Trophoblast cell (in vitro differentiated cells and primary cell): ENCODE measurements at places on chromosomes 16 and 17.

DNA sequence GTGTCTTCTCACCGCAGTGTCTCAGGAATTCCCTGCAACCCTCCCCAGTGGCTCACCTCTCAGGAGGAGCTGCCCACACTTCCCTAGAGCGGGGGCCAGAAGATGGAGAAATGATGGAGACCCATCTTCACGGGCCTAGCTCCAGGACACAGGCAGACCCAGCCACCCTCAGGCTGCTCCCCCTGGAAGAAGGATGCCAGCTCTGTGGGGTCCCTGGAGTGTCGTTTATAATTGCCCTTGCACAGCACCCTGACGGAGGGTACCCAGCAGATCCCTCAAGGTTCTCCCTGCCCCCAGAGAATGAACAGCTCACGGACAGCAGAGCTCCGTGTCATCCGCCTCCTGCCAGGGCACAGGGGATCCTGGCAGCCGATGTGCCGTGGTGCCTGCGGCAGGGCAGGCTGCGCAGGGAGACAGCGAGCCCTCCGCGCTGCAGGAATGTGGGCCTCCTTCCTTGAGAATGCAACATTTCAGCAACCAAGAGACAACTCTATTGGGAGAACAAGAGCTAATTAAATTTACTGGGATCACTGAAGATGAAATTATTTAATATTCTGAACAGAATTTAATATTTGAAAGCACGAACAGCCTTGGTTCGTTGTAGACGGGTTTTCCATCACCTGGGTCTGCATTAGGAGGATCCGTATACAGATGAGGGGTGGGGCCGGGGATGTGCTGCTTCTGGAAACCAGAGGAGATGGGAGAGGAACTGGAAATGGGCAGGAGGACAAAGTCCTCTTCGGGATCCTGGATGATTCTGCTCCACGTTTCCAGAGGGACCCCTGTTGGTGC is 21.0 kb upstream of the RBFOX3 start:
- DNase-seq: no peak

DNA sequence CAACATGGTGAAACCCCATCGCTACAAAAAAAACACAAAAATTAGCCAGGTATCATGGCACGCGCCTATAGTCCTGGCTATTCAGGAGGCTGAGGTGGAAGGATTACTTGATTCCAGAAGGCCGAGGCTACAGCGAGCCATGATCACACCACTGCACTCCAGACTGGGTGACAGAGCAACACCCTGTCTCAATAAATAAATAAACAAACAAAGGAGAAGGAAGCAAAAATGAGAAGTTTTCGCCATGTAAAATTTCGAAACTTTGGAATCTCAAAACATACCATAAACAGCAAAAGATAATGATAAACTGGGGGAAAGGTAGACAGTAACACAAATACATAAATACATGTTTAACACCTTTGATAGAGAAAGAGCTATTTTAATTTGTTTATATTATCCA is 130.9 kb downstream of the ZFHX3 start:
- no peak for DNase-seq

DNA sequence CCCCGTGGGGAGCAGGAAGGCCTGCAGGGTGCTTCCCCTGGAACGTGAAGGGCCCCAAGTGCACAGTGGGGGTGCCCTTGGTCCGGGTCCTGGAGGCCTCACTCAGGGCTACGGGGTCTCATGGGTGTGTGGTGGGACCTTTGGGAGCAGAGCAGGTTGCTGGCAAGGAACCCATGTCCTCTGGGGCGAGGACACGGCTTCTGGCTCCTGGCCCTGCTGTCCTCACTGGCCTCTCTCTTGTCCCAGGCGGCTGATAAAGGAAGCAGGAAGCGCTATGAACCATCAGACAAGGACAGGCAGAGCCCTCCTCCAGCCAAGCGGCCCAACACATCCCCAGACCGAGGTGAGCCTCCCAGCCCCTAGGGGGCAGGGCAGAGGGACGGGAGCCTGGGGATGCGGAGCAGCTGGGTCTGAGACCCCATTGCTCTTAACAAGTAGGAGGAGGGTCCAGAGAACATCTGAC is 9.8 kb upstream of the IL17C start:
- DNase-seq: no peak

DNA sequence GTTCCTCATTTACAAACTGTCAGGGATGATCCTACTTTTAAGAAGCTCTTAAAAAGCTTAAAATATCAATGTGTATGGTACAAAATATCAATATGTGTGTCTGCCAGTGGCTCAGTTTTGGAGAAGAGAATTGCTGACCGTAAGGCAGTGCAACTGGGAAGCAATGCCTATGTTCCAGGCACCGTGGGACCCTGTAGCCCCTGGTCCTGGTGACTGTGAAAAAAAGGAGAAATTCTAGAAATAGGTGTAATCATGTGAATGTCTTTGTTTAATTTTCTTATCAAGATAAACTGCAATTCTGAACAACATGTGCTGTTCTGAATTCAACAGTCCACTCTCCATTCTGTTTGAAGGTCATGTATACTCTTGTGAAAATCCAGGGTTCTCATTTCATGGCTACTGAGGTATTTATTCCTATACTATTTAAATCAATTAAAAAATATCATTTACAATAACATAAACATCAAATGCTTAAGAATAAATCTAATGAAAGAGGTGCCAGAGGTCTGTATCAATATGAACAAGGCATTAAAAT is 9.4 kb upstream of the HP start:
- no peak for DNase-seq

GRCh38 chr17:78865682-78866390 is 25.2 kb upstream of the USP36 start:
- DNase-seq: peak; percentile 95

DNA sequence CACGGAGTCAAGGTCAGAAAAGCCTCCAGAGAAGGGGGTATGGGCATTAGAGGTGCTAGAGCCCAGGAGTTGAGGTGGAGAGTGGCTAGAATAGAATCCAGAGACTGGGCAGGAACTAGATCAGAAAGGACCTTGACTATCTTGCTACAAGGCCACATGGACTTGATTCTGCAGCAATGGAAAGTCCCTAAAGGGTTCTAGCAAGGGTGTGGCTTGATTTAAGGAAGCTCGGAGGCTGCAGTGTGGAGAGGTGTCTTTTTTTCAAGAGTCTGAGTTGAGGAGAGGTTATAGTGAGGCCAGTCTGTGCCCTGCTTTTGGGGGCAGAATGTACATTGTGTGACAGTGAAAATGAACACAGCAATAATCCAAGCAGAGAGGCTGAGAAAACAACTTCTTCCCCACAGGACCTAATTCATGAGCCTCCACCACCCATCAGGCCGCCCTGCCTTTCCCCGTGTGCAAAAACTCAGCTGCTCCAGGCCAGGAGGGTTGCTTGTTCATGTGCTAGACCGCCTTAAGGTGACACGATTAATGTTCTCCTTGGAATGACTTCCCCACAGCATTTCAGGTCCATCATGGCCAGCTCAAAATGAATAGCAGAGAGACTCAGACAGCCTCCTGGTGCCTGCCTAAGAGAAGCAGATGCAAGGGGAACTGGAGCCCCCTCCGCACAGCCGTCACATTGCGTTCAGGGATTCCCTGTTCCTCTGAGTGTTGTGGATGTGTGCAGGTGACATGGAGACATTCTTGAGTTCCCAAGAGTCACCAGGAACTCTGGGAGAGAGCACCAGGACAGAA is 8.7 kb upstream of the BEAN1 start:
- DNase-seq: no peak

DNA sequence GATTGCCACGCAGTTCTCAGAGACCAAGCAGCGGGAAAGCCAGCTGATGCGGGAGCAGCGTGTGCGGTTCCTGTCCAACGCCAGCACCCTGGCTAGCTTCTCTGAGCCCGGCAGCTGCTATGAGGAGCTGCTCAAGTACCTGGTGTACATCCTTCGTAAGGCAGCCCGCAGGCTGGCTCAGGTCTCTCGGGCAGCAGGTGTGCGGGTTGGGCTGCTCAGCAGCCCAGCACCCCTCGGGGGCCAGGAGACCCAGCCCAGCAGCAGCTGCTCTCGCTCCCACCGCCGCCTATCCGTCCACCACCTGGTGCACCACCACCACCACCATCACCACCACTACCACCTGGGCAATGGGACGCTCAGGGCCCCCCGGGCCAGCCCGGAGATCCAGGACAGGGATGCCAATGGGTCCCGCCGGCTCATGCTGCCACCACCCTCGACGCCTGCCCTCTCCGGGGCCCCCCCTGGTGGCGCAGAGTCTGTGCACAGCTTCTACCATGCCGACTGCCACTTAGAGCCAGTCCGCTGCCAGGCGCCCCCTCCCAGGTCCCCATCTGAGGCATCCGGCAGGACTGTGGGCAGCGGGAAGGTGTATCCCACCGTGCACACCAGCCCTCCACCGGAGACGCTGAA is 15.2 kb downstream of the CACNA1G start:
- DNase-seq: peak; percentile 62

GRCh38 chr17:50955667-50956120 is 89.5 kb upstream of the TOB1 start:
- DNase-seq: no peak

DNA sequence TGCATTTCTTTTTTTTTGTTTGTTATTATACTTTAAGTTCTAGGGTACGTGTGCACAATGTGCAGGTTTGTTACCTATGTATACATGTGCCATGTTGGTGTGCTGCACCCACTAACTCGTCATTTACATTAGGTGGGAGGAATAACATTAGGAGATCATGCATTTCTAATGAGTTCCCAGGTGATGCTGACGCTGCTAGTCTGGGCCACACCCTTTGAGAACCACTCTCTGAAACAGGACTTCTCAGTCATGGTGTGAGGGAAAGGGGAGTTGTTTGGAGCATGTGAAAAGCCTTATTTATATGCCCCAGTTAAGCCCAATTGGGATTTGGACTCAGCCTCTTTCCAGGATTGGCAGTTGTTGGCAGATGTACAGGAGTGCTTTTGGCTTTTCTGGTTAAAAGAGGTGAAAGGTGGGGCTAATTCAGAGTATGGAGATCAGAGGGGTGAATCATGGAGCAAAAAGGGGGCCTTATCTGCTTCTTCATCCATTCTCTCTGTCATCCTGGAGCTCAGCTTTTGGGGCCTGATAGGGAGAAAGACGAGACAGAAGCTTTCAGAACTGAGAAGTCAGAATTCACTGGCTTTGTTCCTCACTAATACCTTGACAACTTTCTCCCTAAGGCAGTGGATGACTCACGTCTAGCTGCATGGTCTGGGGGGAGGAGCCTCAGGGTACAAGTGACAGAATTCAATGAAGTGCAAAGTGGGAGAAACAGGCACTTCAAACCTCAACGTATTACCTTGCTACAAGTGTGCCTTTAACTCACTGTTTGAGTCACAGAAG is 180.0 kb upstream of the CACNG3 start:
- DNase-seq: peak; percentile 75

DNA sequence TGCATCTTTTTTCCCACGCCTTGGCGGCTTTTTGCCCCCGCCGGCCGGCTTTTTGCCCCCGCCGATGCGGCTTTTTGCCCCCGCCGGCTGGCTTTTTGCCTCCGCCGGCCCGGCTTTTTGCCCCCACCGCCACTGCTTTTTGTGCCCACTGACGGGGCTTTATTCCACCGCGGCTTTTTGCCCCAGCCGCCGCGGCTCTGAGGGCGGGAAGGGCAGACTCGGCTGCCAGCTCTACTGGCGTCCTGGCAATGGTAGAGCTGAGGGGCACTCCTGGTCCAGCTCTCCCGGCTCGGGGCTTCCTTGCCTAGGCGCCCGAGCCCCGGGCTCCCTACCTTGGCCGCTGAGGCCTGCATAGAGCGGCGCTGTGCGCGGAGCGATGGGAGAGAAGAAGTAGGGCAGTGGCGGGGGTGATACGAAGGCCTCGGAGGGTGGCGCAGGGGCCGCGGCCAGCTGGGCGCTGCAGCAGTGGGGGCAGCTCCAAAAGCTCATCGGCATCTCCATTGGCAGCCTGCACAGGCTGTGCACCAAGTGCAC is 591.4 kb downstream of the TP53TG3F start:
- DNase-seq: no peak

GRCh38 chr17:60091908-60092331 is 13.2 kb upstream of the HEATR6 start:
- DNase-seq: no peak

DNA sequence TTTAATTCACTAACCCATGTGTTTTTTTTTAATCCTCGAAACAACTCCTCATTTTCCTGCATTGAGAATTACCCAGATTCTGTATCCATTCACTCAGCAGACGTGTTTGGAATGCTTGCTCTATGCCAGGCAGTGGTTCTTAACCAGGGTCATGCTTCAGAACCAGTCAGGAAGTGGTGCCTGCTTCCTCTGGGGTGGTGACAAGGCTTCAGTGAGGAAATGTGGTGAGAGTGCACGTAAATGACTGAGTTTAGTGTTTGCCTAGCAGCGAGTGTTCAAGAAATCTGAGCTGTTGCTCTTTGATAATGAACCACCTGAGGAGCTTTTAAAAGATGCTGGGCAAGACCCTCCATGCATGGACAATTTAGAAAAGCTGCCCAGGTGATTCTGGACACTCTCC is 9.9 kb downstream of the ZFP90 start:
- DNase-seq: no peak

- no peak for DNase-seq
Observed at GRCh38 chr17:73157521-73157890, 7.3 kb upstream of the SSTR2 start.

DNA sequence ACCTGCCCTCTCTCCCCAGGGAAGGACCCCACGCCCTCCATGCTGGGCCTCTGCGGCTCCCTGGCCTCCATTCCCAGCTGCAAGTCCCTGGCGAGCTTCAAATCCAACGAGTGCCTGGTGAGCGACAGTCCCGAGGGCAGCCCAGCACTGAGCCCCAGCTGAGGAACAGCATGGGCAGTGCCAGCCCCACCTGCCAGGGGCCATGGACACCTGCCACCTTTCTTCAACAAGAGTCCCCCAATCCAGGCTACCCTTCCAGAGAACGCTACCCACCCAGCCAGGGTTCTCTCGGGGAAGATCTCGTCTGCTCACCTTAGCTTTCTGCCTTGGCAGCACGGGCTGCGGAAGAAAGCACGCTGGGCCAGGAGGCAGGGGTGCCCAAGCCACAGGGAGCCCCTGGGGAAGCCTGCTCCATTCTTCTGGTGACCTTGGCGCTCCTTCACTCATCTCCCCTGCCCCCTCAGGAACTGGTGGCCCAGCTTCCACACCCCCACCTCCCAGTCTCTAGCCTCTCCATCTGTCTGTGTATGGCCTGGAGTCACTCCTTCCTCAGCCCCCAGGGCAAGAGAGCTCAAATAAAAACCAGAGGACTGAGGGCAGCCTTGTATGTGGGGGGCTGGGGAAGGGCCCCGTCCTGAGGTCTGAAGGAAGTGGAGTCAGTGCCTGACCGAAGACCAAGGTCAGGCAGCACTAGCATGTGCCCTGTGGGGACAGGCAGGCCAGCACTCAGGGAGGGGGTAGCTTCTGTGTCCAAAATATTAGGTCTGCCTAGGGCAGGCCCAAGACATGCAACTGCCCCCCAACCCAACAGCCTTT is 6.3 kb downstream of the SLC25A39 start:
- DNase-seq: no peak

DNA sequence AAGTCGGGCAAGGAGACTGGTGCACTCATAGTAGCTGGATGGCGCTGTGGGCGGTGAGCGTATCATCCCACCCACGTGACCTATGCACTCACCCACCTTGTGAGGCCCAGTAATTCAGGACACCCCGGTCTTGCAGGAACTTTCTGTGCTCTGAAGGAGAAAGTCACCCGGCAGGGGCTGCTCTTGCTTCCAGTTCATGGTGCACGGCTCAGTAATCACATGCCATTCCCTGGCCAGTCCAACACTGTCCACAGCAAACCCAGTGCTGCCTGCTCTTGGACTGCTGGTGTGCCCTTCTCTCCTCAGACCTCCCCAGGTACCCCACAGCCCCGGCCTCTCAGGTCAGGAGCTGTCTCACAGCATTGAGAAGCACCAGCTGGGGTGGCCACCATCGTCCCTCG is 16.4 kb upstream of the RHBDF2 start:
- no peak for DNase-seq

- DNase-seq: no peak
Observed at GRCh38 chr17:55774846-55775271, 24.0 kb downstream of the PCTP start.
